ENCODE measurements at places on chromosomes 11 and 22. TPM values are rescaled to one million over a fixed set of nuclear protein-coding genes. Genes with fewer than 3 reads are reported as not detected.

HIC2 gene
- 2.2 TPM for total RNA-seq

CDHR5 gene
- total RNA-seq: not detected

IRF7 gene
- total RNA-seq: 20.2 TPM

GRCh38 chr11:19963697-19964387 is 196.4 kb downstream of the DBX1 start:
- no peak for DNase-seq
- H3K27ac ChIP-seq: no peak overlapping the region
- H3K36me3 ChIP-seq: no peaks in the 10 kb centered on the region
- no peaks in the 10 kb centered on the region for H3K27me3 ChIP-seq

DNA sequence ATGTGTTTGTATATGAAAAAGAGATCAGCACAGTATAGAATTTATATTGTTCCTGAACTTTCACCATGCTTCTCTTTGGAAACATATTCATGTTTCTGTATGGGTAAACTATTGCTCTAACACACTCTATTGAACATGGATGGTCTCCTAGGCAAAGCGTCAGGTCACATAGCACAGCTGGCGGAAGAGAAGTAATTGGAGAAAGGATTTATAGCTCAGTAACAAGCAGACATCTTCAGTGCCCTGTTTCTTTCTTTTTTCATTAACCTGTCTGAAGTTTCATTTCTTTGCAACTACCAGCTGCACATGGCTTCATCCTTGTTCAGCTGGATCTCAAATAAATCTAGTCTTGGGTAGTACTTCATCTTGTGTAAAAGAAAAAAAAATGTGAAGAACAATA is 84.4 kb upstream of the TRPC6 start:
- no peaks in the 10 kb centered on the region for H3K4me1 ChIP-seq
- DNase-seq: no peak
- no peak overlapping the region for H3K4me3 ChIP-seq
- no peaks in the 10 kb centered on the region for H3K27me3 ChIP-seq
- no peak overlapping the region for H3K27ac ChIP-seq

- no peaks in the 10 kb centered on the region for H3K4me1 ChIP-seq
- H3K4me3 ChIP-seq: no peak overlapping the region
- no peaks in the 10 kb centered on the region for H3K36me3 ChIP-seq
- H3K27me3 ChIP-seq: no peaks in the 10 kb centered on the region
- H3K27ac ChIP-seq: no peak overlapping the region
These were observed 39.4 kb downstream of the GGTLC2 start for GRCh38 chr22:22683668-22684361.
